ENCODE measurements at places on chromosomes 1 and 21.

DNA sequence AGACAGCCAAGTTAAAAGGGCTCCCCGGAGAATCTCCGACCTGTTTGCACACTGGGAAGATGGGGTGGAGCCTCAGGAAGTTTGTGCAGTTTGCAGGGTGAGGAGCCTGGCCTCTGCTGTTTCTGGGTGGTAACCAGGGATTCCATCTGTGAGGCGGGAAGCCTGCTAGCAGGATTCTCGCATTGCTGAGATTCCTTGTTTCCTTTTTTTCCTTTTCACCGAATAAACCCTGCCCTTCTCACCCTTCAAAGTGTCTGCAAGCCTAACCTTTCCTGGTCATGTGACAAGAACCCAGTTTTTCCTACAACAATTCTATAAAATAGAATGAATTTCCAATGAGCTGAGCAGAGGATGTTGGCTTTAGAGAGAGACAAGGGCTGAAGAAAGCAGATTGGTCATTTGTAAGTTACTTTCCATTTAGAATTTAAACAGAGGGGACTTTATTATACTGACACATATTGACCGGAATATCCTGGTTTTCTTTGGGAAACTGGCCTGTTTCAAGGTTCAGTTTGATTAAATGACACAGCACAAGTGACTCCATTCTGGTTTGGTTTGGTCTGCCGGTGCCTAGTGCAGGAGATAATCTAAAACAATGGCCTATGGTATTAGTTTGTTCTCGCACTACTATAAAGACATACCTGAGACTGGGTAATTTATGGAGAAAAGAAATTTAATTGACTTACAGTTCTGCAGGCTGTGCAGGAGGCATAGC is 48.7 kb upstream of the DNAH14 start:
- no peak for DNase-seq

GRCh38 chr1:66043186-66043585 is 250.5 kb downstream of the PDE4B start:
- no peak for DNase-seq

- DNase-seq = no peak
Measured at GRCh38 chr1:26932531-26932930, 11.0 kb downstream of the NUDC start.

DNA sequence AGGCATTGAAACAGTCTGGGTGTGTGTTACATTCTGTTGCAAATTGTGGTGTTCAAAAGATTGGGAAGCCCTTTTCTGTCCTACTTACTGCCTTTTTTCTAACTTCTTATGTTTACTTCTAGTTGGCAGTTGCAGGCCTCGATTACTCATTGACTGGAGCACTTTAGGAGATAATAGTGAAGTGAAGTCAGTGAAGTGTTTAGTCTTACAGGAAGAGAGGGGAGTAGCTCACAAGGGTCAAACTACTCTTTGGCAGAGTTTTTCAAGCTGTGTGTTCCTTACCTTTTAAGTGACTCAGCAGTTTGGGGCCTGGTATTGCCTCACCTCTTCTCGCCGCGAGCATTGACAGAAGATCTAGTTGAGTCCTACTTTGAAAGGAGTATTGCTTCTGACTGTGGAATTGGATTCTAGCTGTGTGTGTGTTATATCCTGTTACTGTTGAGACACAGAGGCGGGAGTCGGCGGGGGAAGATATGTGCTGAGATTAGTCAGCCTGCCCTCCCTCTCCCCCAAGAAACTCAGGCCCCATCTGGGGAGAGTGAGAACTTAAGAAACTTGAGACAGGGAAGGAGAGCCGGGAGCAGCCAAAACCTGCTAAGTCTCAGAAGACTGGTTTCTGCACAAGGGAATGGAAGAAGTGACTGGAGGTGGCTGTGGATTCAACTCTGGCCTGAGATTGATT is 19.3 kb downstream of the AHCYL1 start:
- DNase-seq = peak; percentile 49

DNA sequence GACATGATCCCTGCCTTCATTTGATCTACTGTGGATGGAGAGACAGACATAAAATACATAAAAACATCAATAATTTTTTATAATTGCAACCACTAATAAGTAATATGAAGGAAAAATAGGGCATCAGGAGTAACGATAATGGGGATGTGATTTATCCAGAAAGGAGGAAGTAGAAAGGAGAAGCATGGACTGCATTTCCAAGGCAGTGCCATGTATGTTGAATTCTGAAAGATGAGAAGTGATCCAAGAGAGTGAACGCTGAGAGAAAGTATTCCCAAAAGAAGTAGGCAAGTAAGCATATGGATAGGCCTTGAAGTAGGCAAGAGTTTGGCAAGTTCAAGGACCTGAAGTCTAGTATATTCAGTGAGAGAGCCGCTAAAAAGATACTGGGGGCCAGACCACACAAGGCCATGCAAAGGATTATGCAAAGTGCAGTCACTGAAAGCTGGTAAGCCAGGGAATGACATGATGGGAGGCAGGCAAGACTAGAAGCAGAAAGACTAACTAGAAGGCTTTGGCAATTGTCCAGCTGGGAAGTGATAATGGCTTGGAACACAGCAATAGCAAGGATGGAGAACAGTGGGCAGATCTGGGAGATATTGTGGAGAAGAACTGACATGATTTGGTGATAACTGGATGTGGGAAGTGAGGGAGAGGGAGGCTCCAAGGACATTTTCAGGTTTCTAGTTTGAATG is 85.9 kb downstream of the TM2D1 start:
- DNase-seq = no peak

DNA sequence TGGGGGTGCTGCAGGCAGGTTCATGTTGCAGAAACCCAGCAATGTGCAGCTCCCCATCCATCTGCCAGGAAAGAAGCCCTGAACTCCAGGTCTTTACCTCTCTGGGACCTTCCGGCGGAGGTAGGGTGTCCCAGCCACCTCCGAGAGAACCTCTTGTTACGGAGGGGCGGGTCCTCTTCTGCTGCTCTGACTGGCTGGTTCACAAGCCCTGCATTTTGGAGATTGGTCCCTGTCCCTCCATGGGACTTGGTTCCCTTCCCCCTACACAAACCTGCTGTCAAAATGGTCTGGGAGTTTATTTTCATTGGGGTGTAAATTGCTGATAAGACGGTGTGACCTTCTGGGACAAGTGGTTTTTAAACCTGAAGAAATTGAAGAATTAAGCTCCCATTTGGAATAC is 8.0 kb upstream of the CELSR2 start:
- no peak for DNase-seq

GRCh38 chr21:39144191-39144590 is 39.1 kb downstream of the PSMG1 start:
- DNase-seq = peak; percentile 14

DNA sequence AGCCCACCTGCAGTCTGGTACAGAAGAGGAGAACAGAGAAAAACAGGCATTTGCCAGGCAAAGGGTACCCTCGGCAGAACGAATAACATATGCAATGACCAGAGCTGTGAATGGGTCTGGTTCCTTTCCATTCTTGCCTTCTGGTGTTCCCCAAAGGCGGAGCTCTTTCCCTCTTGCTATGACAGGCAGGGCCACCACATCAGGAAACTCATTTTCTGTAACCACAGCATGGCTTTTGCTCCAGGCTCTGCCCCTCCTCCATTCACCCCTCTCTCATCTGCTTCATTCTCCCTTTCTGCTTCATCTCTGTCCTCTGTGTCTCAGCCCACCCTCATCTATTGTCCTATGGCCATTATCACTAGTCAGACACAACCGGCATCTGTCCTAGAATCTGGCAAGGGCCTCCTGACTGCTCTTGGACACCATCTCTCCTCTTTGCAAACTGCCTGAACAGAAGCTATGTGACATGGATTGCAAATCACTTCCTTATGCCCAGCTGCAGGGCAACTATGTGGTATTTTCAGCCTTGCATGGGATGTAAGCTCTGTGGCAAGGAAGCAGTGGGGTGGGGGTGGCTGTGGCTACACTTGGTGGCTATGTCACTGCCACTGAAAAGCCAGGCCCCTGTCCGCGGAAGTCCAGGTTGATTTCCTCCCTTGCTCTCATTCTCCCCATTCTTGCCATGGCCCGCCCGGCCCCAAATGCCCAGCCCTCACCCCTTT is 78.8 kb upstream of the ABCD3 start:
- DNase-seq = no peak

- DNase-seq = no peak
Measured at GRCh38 chr1:75855010-75855409, 58.3 kb downstream of the MSH4 start.

GRCh38 chr1:179052776-179053175 is 27.1 kb downstream of the FAM20B start:
- DNase-seq = no peak

DNA sequence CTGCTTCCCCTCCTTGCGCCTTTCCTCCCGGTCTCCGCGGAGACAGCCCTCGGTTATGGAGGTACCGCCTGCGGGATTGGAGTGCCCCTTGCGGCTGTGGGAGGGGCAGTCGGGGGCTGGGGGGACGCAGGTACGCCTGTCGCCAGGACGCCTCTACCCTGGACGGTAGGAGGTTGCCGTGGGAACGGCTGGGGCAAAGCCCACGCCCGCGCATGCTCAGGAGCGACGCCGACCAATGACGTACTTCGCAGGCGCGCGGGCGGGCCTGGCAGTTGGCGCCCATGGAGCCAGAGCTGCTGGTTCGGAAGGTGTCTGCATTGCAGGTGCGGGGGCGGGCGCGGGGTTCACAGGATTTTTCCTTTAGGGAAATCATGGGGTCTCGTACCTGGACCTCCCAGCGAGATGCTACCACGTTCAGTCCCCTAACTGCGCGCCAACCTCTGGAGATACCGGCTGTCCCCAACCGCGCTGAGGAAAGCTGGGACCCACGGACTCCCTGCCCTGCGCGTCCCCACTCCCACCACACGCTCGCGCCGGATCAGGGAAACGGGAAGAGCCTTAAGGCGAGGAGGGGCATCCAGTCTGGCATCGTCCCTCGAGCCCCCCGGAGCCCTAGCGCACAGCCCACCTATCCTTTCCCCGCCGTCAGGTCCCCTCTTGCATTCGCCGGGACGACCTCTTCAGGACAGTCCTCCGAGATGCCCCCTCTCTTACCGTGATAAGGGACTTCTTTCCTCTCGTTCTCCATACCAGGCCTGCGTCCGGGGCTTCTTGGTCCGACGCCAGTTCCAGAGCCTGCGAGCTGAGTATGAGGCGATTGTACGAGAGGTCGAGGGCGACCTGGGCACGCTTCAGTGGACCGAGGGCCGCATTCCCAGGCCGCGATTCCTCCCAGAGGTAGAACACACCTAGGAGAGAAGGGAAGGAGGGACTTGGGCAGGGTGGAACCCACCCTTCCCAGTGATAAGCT is at the start of gene IQCC:
Gene IQCC (plus strand): TSS at position 271 of the 970 bp plus-strand sequence. CDS start 11 bp downstream, at position 282.
- DNase-seq = peak; percentile 88

- peak; percentile 11 for DNase-seq
Measured at GRCh38 chr1:100219883-100220282, 29.8 kb downstream of the DBT start.

- no peak for DNase-seq
Measured at GRCh38 chr1:220922951-220923350, 43.7 kb downstream of the HLX start.

DNA sequence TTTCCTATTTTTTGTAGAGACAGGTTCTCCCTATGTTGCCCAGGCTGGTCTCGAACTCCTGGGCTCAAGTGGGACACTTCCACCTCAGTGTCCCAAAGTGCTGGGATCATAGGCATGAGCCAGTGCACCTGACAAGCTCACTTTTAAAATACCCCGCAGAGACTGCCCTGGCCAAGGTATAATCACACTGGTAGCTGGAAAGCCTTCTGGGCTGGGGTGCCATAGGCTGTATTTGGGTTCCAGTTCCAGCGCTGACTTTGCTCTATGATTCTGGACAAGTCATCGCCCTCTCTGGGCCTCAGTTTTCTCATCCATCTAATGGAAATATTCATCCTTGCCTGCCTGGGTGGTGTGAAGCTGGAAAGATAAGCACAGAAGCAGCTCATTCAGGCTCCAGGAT is 10.4 kb downstream of the LDLRAD1 start:
- no peak for DNase-seq

DNA sequence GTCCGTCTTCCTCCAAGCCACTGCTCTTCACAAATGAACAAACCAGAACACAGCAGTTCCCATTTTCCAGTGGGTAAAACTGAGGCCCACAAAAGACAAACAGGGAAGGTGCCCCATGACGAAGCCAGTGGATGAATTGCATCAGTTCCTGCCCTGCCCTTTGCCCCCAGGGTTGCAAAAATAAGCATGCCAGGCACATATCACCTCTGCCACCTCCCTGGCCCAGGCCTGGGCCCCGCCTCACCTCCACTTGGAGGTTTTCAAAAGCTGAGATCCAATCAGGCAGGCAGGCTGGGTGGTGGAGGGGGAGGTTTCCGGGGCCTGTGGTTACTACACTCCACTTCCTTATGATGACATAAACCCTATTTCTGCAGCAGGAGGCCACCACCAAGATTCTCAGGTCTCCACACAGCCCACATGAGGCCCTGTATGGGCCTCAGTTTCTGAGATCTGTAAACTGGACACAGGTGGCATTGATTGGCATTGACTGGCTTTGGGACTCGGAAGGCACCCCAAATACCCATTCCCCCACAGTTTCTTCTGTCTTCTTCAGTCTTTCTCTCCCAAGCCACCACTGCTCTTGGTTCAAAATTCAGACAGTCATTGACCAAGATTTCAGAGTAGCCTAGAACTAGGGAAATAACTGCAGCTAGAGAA is 4.1 kb downstream of the KIF21B start:
- peak; percentile 20 for DNase-seq

Data from RKO (cell line).